DMS53 (cell line): ENCODE measurements at places on chromosomes 2 and 18.

DNA sequence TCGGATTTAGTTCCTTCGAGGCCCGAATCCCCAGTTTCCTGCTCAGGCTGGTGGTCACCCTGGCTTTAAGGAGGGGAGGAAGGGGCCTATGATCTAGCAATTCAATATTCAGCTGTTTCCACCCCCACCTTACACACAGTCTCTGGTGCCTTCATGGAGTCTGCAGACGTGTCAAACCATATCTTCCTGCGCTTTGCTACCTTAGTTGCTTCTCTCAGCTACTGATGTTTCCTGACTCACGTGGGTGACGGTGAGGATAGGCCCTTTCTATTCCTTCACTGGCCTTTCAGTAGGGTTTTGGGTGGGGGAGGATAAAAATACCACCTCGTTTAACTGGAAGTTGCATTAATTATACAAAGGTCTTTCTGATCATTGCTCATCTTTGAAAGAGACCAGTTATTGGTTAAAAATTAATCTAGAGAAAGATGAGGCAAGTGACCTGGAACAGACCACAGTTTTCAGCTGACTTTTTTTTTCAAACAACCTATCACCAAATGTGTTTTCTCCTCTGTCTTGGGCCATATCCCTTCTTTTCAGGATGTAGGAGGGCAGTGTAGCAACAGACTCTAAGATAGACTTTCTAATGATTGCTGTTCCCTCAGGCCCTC, 49.7 kb downstream of the SH2D6 start:
- peak; percentile 62 for DNase-seq

- DNase-seq: peak; percentile 80
Measured at GRCh38 chr2:57516698-57517340, 529.8 kb upstream of the VRK2 start.

DNA sequence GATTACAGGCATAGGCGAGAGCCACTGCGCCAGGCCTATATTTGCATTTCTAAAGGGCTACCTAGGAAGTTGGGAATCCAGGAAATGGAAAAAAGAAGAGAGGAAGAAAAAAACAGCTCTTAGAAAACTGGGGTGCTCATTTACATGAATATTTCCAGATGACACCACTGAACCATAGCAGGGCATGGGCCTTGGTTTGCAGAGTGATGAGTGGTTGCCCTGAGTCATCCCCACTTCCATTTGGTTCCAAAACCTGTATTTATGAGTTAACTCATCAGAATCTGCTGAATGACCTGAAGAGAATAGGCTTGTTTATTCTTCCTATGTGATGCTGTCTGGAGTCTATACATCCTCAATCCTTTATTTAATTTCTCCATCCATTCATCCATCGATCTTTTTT, 36.2 kb downstream of the EHD3 start:
- DNase-seq: peak; percentile 61

DNA sequence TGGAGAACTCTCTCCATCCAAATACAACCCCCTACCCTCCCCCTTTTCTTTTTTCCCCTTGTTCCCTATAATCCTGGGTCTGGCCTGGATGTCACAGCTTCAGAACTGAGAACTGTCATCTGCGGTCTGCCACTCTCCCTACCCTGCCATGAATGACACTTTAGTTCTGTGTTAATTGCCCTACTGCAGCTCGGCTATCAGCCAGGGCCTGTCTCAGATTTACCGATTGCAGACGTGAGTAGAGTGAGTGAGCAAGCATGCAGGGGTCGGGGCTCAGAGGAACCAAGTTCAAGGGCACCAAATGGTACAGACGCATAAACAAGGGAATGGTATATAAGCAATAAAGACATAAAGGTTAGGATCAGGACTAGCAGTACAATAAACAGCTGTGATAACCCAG, 967.8 kb downstream of the BCL11A start:
- no peak for DNase-seq

GRCh38 chr2:231928901-231929725, 2.9 kb upstream of the NPPC start:
- DNase-seq: no peak

- no peak for DNase-seq
Measured at GRCh38 chr2:240917684-240918257, 11.6 kb downstream of the CROCC2 start.

- no peak for DNase-seq
Measured at GRCh38 chr2:95298486-95299111, 1.5 kb downstream of the KCNIP3 start.

- DNase-seq: no peak
Measured at GRCh38 chr2:11550302-11550701, 16.5 kb downstream of the GREB1 start.

GRCh38 chr2:221203125-221203524, 369.0 kb downstream of the EPHA4 start:
- peak; percentile 82 for DNase-seq

GRCh38 chr2:206693399-206694137, 24.6 kb downstream of the DYTN start:
- DNase-seq: peak; percentile 84

DNA sequence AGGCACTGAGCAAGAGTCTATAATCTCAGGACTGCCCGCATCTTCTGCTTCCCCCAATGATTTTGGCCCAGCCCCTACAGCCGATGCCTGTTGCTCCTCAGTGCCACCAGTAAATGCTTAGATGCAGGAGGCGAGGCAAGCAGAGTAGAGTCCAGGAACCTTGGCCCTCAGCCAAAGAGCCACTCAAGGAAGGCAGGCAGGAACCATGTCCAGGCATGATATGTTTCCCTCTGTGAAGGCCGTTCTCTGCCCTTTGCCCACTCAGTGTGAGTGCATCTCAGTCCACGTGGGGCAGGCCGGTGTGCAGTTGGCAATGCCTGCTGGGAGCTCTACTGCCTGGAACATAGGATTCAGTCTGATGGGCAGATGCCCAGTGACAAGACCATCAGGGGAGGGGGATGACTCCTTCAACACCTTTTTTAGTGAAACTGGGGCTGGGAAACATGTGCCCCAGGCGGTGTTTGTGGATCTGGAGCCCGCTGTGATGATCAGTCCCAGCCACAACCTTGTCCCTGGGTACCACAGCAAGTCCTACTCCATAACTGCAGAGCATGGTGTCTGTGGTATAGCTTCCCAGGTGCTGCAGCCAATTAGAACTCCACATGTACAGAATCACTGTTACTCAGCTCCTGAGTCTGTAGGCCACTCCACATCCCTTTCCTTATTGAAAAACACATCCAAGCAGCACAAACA, 9.7 kb upstream of the DNAJB2 start:
- peak; percentile 65 for DNase-seq

- peak; percentile 12 for DNase-seq
Measured at GRCh38 chr2:194696690-194697089, 960.3 kb upstream of the SLC39A10 start.

GRCh38 chr18:59414111-59414653, 55.1 kb upstream of the LMAN1 start:
- DNase-seq: no peak

- DNase-seq: no peak
Measured at GRCh38 chr18:57900906-57901435, 97.9 kb upstream of the ATP8B1 start.

- DNase-seq: no peak
Measured at GRCh38 chr2:226760412-226761194, 39.0 kb downstream of the IRS1 start.

DNA sequence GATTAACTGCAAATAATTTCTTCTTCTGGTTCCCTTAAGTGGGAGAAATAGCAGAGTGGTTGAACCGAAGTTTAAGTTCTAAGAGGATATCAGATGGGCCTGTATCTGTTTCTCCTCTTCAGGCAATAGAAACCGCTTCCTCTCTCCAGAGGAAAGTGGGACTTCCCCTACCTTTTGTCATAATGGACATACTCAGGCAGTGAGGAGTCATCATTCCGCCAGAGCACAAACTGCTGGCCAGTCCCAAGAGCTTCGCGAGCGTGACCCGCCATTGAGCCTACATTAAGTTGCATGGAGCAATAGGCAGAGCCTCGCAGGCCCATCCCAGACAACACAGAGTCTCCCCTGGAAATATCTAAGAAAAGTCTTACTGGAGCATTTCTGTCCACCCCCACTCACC, 158.9 kb downstream of the LDLRAD4 start:
- DNase-seq: no peak

- DNase-seq: peak; percentile 55
Measured at GRCh38 chr2:210224591-210224940, 681 bp downstream of the ACADL start.

GRCh38 chr2:66814916-66815315, 380.0 kb downstream of the MEIS1 start:
- no peak for DNase-seq

GRCh38 chr2:205473791-205474190, 208.5 kb upstream of the NRP2 start:
- DNase-seq: no peak

DNA sequence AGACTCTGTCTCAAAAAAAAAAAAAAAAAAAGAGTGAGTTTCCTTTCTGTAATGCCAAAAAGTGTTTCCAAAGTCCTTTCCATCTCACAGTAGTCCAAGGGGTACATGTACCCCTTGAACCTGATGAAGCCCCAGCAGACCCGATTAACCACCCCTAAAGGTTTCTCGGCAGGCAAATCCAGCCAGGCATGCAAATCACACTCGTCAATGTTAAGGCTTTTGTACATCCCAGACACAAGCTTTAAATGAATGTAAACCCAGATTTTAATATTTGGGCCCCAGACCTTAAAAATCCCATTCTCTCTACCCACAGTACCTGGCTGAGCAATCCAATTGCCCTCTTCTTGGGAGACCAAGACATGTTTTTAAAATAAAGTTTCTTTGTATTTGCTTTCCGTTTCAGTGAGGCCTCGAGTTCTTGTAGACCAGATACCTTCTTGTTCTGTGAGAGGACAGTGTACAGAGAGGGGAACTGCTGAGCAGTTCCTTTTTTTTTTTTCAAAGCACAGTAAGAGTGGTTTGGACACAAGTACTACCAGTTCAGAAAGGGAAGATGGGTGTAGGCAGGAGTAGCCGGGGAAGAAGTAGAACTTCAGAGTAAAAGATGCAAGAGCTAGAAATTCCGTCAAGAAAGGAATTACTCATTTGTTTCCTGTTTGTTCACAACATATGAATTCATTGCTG, at the start of gene NLRC4:
Gene NLRC4 (minus strand): TSS at position 465 of the 684 bp plus-strand sequence. CDS start 8,111 bp downstream, outside the sequence.
- no peak for DNase-seq

GRCh38 chr2:113148606-113149552, 21.5 kb downstream of the IL1RN start:
- no peak for DNase-seq

DNA sequence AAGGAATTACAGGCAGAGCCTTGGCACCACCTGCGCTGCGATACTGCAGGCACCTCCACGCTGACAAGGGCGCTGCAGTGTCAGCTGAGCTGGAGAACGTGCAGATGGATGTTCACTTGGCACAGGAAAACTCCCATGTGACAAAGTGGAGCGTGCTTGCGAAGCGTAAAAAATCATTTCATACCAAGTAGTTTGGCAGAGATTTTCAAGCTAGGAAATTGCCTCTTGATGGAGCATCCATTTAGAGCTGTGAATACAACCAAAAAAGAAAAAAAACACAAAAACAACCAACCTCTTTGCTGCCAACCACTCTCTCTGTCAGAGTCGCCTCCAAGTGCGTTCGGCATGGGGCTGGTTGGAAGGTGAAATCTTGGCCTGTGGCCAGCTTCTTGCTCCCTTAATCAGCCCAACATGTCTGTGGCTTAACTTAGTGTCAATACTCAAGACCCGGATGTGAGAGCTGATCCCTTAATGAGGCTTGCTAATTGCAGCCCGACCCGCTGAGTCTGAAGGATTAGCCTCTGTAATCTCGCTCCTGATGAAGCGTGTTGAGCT, 38.1 kb downstream of the ACOXL start:
- DNase-seq: peak; percentile 90

GRCh38 chr2:74979844-74980243, 21.4 kb downstream of the POLE4 start:
- DNase-seq: no peak

DNA sequence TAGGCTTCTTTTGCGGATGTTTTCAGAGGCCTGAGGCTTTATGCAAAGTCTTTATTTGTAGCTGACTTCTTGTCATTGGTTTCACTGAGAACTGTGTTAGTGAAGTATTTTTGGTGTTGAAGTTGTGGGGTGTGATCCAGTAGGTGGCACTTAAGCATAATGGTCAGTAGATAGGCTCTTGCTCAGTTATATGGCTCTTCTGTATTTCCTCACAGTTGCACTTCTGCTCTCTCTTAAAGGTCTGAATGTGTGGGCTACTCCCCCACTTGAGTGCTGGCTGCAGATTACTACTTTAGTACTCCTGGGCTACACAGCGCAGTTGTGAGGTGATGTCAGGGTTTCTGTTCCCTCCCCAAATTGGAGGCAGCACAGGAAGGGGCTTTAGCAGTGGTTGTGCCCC, 133.8 kb upstream of the SCN7A start:
- DNase-seq: peak; percentile 18

- no peak for DNase-seq
Measured at GRCh38 chr2:202115479-202115971, 42.5 kb downstream of the KIAA2012 start.

- no peak for DNase-seq
Measured at GRCh38 chr2:237309011-237309410, 105.0 kb downstream of the COL6A3 start.

DNA sequence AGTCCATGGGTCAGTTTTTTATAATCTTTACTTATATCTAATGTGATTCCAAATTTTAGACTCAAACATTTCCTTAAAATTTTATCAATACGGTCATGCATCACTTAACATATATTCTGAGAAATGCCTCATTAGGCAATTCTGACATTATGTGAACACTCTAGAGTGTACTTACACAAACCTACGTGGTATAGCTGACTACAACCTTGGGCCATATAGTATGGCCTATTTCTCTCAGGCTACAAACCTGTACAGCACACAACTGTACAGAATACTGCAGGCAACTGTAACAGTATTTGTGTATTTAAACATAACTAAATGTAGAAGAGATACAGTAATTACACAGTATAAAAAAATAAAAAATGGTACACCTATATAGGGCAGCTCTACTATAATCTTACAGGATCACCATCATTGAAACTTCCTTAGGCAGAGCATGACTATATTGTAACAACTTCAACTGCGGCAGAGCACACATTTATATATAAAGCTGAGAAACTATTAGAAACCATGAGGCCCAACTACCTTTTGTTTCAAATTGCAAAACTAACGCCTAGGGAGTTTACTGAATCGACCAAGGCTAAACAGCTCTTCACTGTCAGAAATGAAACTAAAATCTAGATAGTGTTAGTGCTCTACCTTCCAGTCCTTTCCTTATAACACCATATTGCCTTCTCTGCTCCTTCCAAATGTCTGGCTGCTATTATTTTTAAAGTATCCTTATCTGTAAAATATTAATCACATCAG, 6.9 kb downstream of the YES1 start:
- DNase-seq: no peak

GRCh38 chr2:84850471-84850870, 30.4 kb downstream of the TRABD2A start:
- no peak for DNase-seq

- DNase-seq: no peak
Measured at GRCh38 chr2:43212216-43212835, 14.1 kb downstream of the ZFP36L2 start.

DNA sequence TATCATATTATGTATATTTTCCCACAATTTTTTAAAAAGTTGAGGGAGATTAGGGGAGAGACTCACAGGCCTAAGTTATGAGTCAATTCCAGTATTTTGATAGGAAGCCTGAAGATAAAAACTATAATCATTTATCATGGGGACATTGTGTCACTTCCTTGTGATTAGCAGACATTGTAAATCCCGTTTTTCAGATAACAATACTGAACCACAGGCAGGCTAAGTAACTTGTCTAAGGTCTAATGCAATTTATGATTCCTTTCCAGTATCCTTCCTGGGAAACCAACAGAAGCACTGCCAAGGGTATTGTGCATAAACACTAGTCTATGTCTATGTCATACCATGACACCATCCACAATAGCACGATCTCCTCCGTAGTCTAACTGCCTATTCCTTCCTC, 235.2 kb upstream of the PIK3C3 start:
- no peak for DNase-seq
